Posterior vena cava (tissue), 2 donors: ENCODE measurements at places on chromosomes 6 and 20. TPM values are rescaled to one million over a fixed set of nuclear protein-coding genes. Genes with fewer than 3 reads are reported as not detected.

The PERP gene
- 8.8 TPM for total RNA-seq

The MUCL3 gene
- not detected for total RNA-seq

The CST7 gene
- 2.5 TPM for total RNA-seq

- DNase-seq = peak; percentile 49
These were observed 156.8 kb upstream of the MLN start for GRCh38 chr6:33960345-33961313.

- DNase-seq = no peak
These were observed 38.1 kb upstream of the FAM135A start for GRCh38 chr6:70375166-70375565.

- no peak for DNase-seq
These were observed 161.5 kb upstream of the ADGRB3 start for GRCh38 chr6:68473433-68474210.

DNA sequence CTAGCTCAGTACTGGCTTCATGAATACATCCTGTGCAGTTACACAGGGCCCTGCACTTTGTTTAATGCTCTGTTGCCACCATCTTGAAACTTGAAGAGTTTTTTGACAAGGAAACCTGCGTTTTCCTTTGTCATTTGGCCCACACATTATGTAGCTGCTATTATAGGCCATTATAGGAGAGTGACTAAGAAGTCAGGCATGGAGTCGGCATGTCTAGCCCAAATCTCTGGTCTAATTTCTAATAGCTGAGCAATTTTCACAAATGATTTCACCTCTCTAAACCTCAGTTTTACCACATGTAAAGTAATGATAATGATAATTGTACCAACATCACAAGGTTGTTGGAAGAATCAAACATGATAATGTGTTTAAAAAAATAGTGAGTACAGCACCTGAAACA lies 67.1 kb upstream of the MYLIP start:
- no peak for DNase-seq

- DNase-seq = no peak
These were observed 100.2 kb upstream of the HMGN3 start for GRCh38 chr6:79334674-79335073.

DNA sequence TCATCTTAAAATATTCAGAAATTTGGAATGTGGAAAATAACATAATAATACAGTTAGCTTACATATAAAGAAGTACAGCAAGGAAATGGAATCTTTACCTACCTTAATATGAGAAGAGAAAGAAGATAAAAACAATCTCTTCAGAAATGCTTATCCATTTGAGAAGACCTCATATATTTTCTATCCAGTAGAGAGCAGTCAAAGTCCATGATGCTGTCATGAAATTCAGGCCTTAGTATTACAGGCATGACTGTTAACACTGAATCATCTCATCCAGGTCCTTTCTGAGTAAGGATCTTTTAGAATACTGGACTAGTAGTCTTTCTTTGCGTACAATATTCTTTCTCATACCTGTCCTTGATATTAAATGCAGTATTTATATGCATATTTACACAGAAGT lies 713.4 kb downstream of the CD109 start:
- DNase-seq = no peak

DNA sequence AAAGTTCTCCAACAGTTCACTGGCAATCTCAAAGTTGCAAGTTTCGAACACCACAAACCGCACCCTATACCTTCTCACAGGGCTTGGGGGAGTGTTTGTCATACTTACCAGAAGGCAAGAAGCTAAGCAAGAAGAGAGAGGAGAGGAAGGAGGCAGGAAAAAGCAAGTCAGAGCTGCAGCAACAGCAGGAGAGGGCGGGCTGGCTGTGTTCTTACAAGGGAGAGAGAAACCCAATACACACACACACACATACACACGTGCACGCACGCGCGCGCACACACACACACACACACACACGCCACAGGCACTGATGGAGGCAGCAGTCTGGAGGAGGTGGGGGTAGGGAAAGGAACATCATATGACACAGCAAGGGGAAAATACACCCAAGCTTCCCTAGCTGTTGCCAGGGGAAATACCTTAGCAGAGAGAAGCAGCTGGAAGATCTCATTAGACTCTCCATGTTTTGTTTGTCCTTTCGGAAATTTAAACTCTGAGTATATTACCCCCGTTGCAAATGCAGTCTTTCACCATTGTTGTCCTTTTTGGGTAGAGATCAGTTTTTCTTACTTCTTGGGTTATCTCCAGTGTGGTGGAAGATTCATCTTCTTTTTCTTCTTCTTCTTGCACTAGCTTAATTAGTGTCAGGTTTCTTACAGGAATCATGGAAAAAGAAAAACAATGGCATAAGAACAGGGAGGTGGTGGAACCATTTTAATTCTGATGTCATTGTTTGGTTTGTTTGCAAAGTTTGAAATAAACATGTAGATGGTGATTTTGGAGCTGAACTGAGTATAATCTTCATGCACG lies at the start of gene TXLNB:
Gene TXLNB (minus strand): TSS at position 186 of the 807 bp plus-strand sequence. CDS start 3,099 bp downstream, outside the sequence.
- DNase-seq = peak; percentile 90

DNA sequence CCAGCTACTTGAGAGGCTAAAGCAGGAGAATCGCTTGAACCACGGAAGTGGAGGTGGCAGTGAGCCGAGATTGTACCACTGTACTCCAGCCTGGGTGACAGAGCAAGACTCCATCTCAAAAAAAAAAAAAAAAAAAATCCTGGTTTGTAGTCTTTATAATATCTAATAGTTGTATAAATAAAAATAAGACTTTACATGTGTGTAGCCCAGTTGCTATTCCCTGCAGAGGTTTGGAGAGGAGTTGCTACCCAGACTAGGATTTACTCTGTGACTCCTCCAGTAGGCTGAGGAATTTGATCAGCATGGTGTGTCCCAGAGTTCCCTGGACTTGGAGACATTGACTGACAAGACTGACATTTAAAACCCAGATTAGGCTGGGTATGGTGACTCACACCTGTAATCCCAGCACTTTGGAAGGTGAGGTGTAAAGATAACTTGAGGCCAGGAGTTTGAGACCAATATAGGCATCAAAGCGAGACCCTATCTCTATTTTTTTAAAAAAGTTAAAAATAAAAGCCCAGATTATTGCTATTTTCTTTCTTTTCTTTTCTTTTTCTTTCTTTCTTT lies 10.2 kb downstream of the CHMP4B start:
- DNase-seq = no peak

GRCh38 chr20:38640521-38640920 lies 38.9 kb downstream of the ARHGAP40 start:
- DNase-seq = no peak

- no peak for DNase-seq
These were observed 16.4 kb downstream of the RBM38 start for GRCh38 chr20:57407541-57407956.

DNA sequence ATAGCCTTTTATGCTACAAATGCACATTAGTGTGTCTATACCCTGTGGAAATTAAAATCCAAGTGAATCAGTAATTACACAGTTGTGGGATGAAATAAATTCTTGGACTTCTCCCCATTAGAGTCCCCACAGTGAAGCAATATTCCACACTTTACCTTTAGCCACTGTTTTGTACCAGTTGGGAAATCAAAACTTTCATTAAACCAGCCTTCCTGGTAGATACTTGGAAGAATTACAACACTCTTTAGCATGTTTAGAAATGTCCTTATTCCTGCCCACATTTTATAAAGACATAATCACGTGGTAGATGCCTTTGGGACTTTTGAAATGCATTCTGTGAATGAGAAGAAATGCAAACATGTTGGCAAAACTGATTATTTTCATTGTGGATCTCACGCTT lies 49.0 kb upstream of the ANKEF1 start:
- no peak for DNase-seq

DNA sequence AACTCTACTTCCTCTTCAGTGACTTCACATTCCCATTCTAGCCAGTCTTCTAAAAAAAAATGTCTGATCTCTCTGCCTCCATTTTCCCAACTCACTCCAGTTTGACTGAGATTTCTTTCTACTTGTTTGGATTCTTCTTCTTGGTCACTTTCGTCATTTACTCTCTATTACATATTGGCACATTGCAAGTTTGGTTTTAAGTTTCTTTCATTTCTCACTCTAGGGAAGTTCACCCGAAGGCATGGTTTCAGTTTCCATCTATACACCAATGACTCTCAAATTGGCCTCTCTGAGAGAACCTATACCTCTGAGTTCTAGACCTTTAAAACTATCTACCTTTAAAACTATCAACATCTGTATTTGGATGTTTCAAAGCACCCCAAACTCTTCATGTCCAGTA lies 51.3 kb downstream of the CD109 start:
- DNase-seq = no peak

DNA sequence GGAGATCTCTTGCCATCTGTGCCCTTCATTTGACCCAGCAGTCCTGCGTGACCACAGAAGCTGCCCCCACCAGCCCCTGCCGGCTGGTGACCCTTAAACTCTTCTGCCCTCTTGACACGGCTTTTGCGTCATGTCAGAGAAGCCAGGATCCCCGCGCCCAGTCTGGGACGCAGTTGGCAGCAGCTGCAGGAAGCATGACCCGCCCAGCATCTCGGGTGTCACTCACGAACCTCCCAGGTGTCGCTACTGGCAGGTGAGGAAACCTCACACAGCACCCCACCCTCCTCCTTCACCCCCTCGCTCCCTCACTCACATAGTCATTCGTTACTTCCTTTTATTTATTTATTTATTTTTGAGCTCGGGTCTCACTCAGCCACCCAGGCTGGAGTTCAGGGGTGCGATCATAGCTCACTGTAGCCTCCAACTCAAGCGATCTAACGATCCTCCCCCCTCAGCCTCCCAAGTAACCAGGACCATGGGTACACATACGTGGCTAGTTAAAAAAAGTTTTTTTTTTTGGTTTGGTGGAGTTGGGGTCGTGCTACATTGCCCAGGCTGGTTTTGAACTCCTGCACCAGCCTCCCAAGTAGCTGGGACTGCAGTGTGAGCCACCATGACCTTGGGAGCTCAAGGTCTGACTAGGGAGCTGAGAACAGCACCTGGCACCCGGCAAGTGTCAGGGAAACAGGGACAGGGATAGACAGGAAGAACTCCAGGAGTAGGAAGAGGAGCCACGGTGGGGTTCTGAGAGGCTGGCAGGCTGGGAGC lies 14.1 kb upstream of the SPDEF start:
- DNase-seq = no peak

DNA sequence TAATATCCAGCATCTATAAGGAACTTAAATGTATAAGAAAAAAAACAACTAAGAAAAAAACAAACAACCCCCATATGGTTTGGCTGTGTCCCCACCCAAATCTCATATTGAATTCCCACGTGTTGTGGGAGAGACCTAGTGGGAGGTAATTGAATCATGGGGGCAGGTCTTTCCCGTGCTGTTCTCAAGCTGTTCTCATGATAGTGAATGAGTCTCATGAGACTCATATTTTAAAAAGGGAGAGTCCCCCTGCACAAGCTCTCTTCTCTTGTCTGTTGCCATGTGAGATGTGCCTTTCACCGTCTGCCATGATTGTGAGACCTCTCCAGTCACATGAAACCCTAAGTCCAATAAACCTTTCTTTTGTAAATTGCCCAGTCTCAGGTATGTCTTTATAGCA lies 105.7 kb upstream of the GJE1 start:
- no peak for DNase-seq

DNA sequence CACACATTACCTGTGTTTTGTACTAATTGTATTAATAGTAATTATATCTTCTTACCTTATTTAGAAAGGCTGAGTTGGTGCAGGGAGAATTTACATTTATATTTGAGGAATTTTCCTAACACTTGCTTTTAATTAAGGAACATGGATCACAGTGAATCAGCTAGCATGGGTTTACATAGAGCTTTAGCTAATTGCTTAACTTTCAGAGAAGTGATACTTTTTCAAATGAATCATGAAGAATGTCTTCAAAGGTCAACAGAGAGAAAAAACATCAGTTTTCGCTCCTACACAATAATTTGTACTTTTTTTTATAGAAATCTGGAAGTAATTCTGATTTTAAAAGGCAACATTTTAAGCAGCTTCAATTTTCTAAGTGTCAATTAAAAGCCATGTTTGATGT lies 195.0 kb upstream of the HEY2 start:
- DNase-seq = no peak

DNA sequence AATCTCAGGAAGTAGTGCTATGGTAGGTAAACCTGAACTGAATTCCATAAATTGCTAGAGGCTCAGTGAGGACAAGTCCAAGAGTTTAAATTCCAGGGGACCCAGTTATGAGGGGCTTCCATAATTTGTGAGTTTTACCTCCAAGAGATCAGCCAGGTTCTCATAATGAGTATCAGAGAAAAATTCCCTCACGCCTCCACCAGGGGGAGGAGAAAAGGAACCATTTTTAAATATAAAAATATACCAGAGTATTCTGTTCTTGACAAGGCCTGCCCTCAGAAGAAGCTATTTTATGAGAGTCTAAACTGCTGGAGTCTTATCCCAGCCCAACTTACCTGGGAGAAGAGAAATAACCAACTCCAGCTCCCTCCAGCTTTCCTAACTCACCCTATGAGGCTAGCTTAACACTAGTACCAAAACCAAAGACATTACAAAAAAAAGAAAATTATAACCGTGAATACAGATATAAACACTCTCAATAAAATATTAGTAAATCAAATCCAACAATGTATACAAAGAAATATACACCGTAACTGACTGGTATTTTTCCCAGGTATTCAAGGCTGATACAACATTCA lies 158.7 kb downstream of the TFAP2A start:
- DNase-seq = no peak

- no peak for DNase-seq
These were observed 2.8 kb downstream of the POLH start for GRCh38 chr6:43578748-43579147.
